ENCODE measurements at places on chromosomes 13 and 19.

DNA sequence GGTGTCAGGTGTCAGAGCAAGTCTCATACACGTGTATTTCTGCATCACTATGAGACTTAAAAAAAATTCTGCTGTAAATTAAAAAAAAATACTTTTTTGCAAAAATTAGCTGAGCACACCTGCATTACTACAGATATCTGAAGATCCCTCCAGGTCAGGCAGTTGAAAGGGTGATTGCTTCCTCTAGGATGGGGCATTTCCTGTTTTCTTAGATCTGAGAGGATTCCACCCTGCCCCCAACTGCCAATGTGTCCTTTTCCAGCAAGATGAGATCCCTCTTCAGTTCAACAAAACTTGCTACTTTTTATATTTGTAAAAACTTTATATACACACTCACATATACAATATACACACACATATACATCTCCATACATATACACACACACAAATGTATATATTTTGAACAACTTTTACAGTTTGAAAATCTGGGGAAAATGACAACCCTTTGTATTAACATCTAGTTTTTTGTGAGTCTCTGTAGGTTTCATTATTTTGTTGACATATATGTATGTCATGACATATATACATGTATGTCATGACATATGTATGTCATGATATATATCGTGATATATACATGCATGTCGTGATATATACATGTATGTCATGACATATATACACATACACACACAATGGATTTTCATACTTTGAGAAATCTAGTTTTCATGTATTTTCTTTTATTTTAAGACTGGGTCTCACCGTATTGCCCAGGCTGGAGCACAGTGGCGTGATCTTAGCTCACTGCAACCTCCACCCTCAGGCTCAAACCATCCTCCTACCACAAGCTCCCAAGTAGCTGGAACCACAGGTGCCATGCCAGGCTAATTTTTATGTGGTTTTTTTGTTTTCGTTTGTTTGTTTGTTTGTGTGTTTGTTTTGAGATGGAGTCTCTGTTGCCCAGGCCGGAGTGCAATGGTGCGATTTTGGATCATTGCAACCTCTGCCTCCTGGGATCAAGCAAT is 17.8 kb downstream of the ZNF813 start:
- DNase-seq, result no peak

DNA sequence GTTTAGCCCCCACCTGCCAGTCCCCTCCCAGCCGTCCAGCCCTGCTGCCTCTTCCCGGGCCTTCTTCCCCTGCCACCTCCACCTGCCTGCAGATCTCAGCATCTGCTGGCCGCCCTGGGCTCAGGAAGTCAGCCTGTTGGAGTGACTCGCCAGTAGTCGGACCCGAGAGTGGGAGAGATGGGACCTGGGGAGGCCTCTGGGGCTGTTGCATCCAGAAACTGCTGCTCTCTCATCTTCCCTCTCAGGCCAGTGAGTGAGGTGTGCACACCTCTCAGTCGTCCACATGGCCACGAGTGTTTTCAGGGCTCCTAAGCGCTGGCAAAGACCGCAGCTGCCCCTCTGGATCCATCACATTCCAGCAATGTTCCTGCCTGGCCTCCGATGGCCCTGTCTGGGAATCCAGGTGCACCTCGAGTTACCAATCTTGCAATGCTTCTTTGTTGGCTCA is 151.8 kb upstream of the SOX1 start:
- DNase-seq, result no peak

DNA sequence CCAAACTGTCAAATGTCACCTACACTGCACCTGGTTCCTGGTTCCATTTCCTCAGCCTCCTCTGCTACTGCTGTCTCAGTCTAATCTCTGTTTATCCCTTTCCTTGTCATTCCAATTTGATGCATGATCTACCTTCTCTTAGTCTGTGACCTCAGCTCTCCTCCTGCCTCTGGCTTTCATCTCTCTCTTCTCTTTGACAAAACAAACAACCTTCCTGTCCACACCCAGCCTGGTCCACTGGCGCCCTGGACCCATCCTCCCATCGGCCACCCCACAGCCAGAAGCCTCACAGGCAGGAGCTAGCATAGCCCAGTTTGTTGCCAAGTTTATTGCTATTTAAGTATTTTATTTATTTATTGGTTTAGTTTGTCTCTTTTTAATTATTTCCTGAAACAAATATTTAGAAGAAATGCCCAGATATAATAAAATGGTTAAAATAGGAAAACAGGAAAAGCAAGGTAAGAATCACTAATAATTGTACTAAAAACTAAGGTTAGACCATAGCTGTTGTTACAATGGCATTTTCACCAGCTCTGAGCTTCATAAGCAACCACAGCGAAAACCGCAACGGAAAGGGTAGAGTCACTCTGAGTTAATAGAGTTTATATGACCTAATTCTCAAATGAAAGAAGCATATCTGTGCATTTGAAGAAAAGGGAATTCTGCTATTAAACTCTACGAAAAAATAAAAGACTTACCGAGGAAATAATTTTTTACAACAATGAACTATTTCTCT is 68.6 kb downstream of the EFNB2 start:
- DNase-seq, result no peak

- no peak for DNase-seq
Measured at GRCh38 chr13:44876782-44877324, 112.4 kb downstream of the NUFIP1 start.

GRCh38 chr13:50731400-50731799 is 112.1 kb downstream of the DLEU7 start:
- DNase-seq, result no peak

DNA sequence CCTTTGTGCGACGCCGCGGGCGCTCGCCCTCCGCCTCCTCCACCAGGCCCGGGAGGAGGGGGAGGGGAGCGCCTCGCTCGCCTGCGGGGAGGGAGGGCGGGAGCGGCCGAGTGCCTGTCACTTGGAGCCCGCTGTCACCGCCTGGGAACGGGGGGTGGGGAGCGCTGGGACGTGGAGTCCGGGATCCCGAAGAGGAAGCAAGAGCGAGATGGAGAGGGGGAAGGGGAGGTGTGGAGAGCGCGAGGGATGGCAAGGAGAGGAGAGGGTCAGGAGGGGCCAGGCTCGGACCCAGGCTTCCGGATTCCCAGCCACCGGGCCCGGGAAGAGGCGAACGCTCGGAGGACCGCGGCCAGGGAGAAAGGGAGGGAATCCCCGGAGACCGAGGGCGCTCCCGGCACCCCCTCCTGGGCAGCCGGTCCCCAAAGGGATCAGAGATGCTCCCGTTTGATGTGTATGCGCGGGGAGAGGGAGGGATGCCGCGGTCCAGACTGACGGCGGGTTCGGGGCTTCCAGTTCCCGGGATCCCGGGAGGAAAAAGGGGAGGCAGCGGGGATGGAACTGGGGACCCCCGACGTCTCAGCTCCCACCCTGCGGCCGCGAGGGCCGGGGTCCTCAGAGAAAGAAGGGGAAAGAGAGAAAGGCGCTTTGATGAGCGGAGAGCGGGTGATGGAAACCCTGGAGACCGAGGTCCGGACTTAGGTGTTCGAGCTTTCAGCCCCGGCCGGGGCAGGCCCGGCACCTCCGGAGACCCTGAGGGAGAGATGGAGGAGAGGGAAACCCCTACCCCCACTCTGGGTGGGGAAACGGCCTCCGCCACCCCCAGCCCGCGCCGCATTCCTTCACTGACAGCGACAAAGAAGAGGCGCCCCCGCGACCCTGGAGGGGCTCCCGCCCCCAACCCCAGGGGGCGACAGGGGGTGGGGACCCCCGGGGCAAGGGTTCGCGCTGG is 4.7 kb upstream of the DPF1 start:
- DNase-seq, result no peak

DNA sequence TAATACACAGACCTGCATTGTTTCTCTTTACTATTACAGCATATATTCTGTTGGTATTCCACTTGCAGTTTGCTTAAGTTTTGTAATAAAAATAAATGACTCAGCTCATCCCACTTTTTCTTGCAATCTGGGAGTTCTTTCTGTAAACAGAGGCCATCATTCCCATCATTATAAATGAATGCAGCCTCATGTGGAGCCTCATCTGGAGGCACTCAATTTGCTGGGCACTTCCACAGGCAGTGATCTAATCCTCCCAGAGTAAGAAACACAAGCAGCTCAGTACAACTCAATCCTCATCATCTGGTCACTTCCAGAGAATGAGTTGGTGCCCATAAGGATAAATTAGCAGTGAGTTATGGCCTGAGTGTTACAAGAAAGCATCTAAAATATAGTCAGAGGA is 2801.9 kb downstream of the PCDH9 start:
- DNase-seq, result no peak

- DNase-seq, result peak; percentile 55
Measured at GRCh38 chr13:110726726-110727125, 13.2 kb downstream of the ING1 start.

GRCh38 chr13:101013245-101013644 is 338.6 kb upstream of the TMTC4 start:
- no peak for DNase-seq

DNA sequence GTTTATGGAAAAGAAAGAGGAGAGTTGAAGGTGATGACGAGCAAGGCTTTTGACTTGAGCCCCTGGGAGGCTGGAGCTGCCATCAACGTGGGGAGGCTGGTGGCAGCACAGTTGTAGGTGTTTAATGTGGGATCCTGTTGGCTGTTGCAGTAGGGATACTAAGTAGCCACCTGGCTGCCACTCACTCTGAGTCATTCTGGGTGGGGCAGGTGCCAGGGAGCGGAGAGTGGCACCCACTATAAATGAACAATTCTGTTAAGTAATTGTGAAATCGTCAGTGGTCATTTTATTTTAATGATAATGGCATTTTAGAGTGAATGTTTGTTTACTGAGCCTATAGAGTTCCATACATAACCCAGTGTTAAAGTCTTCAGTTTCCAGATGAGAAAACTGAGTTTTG is 9.8 kb downstream of the ZNF317 start:
- no peak for DNase-seq

DNA sequence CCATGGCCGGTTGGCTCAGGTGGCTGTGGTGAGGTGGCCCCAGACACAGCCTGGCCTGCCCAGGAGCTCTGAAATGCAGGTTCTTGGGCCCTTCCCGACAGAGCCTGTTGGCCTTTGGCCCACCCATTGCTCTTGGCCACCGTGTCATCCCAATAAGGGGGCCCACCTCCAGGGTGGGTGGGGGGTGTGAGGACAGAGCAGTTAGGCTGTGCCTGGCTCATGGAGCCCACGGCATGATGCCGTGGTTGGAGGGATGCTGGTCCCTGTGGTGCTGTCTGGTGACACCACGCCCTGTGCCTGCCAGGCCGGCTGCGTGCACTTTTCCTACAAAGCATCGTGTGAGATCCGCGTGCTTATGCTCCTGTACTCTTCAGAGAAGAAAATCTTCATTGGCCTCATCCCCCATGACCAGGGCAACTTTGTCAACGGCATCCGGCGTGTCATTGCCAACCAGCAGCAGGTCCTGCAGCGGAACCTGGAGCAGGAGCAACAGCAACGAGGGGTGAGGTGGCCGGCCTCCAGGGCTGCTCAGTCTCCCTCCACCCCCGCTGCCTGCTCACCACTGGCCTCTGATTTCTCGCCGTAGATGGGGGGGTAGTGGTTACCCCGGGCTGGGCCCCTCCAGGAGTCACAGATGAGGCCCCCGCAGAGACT is 7.6 kb downstream of the PNKP start:
- DNase-seq, result no peak

GRCh38 chr13:101343128-101343787 is 73.0 kb downstream of the NALCN start:
- DNase-seq, result no peak

DNA sequence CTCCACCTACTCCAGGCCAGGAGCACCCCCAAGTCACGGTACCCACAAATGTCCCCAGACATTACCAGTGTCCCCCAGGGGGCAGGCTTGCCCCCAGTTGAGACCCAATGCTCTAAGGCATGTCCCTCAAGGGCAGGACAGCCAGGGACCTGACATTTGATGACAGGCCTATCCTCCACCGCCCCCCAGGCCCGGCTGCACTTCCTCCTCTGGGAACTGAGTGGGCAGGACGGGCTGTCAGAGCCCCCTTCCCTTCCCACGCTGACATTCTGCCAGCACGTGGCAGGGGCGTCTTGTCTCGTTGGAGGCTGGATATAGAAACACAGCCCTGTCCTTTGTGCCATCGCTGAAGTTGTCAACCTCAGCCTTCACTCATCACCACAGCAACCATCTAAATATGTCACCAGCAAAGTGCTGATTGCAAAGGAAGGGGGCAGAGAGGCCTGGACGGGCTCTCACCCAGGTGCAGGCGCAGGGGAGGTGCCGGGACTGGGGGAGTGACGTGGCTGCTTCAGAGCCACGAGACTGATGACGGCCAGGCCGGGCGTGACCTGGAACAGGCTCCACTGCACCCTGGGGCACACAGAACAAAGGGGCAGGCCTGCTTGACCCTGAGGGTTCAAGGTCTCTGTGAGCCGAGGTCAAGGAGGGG is 38.4 kb downstream of the GNG7 start:
- DNase-seq, result no peak

- DNase-seq, result no peak
Measured at GRCh38 chr13:96379967-96380366, 290.1 kb downstream of the HS6ST3 start.

DNA sequence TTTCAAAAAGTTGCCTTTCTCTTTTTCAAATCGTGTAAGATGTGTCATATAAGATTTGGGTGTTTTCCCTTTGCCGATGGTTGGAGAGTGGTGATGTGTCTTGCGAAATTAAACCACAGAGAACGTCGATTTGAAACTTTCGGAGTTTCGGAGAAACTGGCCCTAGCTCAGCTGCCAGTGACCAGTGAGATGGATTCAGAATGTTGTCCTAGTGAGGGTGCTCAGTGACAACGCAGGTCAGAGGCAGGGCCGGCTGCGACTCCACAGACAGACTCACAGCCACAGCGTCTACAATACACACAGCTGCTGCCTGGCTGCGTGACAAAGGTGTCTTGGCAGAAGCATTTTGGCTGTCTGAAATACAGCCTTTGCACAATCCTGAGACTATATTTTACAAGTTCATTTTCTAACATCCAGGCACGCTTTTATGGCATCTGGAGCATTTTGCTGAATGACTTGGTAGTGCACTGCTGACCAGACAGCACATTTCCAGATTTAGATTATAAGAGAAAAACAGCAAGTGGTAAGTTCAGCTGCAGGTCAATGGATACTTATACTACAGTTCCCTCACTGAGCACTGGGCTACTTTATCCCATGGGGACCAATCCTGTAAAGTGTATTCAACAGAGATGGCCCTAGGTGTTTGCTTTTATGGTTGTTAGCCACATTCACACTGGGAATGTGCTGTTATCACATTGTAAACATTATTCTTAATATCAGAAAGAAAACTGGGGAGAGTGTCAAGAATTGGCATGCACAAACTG is 207.5 kb downstream of the KCNRG start:
- DNase-seq, result no peak

All from T-cell (primary cell).